ENCODE measurements at places on chromosomes 6 and 20.

GRCh38 chr20:53444401-53445149, 149.1 kb downstream of the ZNF217 start:
- DNase-seq: no peak

- DNase-seq: no peak
Observed at GRCh38 chr20:60408435-60408834, 450.2 kb downstream of the CDH26 start.

- DNase-seq: no peak
Observed at GRCh38 chr6:55666606-55667225, 87.7 kb upstream of the HMGCLL1 start.

DNA sequence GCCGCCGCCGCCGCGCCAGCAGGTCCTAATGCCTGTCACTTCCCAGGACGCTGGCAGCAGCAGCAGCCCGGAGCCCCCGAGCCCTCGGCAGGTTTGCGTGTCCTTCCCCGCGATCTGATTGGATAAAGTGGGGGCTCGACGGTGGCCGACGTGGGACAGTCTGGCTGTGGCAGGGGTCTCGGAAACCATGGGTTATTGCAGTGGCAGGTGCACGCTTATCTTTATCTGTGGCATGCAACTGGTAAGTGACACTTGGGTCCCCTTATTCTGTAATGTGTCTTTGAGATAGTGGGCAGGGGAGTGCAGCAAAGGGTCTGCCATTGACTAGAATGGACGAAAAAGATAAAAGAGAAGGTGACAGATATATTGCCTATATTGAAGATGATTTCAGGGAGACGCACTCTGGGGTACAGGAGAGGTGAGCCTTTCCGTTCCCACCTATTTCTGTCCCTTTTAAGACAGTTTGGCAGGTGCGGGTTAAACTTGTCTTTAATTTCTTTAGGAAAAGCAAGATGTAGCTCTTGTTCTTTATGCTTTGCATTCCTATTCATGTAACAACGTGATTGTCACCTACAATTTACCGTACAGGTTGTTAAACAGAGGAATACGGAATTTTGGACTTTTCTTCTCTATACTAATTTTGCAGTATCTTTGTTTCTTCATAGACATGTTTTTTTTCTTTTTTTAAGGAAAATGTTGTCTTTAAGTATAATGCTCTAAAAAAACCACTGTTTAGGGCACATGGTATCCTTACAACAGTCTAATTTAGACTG, 535 bp downstream of the NKAIN2 start:
- DNase-seq: no peak

DNA sequence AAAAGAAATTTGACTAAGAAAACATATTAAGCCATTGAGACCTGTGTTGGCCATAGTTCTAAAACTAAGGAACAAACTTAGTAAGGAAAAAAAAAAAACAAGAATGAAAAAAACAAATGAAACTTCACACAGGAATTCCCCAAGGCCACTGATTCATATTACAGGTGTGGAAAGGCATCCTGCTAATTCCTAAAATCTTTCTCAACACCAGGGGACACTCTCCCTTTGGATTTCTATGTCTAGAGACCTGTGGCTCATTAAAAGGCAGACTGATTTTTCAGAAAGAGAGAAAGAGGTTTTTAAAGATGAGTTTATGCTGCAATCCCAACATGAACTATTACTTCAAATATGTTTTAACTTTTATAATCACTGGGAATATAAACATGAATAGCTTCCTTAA, at the start of gene OR12D1:
OR12D1 (plus strand) TSS at position 341 of the 400 bp plus-strand sequence.
- DNase-seq: no peak

DNA sequence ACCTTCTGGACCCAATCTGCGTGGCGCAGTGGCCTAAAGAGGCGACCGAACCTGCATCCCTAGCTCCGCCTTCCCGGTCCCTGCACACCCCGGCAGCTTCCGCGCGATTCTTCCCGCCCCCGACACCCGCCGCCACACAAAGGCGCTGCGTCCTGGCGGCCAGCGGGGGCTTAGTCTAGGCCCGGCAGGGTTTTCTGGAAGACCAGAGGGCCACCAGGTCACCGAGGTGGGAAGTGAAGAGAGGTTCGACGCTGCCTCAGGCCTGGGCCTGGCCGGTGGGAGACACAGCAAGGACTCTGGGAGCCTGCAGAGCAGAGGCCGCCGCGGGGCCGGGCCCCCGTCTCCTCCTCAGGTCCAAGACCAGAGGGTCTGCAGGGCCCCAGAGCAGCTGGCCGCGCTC, 154.9 kb downstream of the OR2B2 start:
- DNase-seq: no peak

DNA sequence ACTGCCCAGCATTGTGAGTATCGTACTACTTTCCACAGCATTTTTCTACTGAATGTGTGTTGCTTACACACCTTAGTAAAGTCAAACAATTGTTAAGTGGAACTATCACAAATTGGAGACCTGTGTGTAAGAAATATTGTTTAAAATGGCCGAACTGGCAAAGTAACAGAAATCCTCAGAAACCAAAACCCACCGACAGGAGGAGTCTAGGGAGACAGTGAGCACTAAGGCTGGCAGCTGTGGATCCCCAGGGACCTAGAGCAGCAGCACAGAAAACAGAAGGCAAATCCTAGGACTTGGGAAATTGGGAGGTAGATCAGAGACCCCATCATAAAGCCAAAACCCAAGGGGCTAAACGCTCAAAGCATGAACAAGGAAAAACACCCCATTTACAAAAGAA, 69.9 kb downstream of the SESN1 start:
- no peak for DNase-seq

DNA sequence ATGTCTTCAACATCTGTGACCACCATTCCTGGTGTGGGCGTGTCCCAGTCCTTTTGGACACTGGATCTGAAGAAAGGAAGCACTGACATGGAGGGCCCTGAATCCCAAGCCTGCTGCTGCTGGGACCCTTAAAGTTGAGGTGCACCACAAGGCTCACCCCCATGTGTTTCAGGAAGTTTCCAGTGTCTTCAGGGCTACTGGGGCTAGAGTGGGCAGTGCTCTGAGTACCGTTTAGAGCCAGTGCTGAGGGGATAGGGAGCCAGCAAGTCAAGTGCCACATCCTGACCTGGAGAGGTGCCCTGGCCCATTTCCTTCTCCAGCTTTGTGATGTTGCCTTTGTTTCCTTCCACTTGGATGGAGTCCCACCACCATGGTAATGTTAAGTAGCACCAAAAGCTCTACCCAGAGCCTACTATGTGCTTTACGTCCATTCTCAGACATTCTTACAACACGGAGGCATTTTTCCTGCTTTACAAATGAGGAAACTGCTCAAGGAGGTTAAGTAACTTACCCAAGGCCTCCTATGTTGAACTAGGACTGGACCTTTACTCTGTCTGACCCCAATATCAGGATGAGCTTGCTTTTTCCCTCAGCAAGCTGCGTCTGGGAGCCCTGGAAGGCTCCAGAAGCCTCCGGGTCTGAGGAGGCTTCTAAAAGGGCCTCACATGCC, 552 bp upstream of the DEF6 start:
- no peak for DNase-seq

GRCh38 chr20:17671565-17671964, 10.5 kb downstream of the RRBP1 start:
- DNase-seq: no peak

DNA sequence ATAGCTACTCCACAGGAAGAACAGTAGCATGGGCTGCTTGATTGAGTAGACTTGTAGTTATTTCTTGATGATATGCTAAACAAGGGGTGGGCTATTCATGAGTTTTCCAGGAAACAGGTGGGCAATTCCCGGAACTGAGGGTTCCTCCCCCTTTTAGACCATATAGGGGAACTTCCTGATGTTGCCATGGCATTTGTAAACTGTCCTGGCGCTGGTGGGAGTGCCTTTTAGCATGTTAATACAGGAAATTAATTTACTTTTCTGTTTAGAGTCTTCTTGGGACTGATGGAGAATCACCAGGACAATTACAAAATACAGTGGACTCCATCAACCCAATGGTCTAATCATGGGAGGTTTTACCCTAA, 22.7 kb downstream of the CYP24A1 start:
- no peak for DNase-seq

Data from epithelial cell of prostate (primary cell).